ENCODE measurements at places on chromosomes 5 and 9. TPM values are rescaled to one million over a fixed set of nuclear protein-coding genes. Genes with fewer than 3 reads are reported as not detected.

The LRRC14B gene
- not detected for total RNA-seq

The MAT2B gene
- 43.9 TPM for total RNA-seq

The PCDHA7 gene
- 0.10 TPM for total RNA-seq

The PCDHB8 gene
- total RNA-seq: 0.19 TPM

The C5orf58 gene
- not detected for total RNA-seq

The EFNA5 gene
- total RNA-seq: 19.2 TPM

The IL3 gene
- total RNA-seq: not detected
